Femur (tissue), 1 donor: ENCODE measurements at places on chromosomes 1 and 21.
A peak's percentile ranks its signal among the peaks of the same experiment; 100 is the strongest.

GRCh38 chr1:154352581-154353459 lies 27.5 kb downstream of the ATP8B2 start:
- DNase-seq: peak; percentile 52

- DNase-seq: no peak
Measured at GRCh38 chr1:96825231-96825630, 103.6 kb downstream of the PTBP2 start.

- DNase-seq: no peak
Measured at GRCh38 chr21:42858185-42858847, 21.0 kb downstream of the WDR4 start.

DNA sequence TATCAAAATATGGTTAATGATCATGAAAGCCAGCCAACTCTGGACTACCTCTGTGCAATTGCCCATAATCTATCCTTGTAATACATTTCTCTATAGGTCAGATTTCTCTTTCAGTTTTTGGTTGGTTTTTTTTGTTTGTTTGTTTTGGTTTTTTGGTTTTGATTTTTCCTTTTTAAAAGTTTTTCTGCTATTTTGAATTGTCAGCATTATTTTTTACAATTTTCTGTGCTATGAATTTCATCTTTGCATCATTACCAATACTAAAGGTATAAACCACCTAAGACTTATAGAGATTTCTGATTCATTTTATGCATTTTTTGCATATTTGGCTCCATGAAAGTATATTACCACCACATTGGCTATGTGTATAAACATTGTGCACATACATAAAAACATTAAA lies 799.6 kb downstream of the ADGRL2 start:
- DNase-seq: no peak

- DNase-seq: no peak
Measured at GRCh38 chr1:150925080-150925479, 1.1 kb upstream of the SETDB1 start.

- DNase-seq: peak; percentile 83
Measured at GRCh38 chr1:203320591-203321272, 15.4 kb downstream of the BTG2 start.
